ENCODE measurements at places on chromosomes 2 and 18.

GRCh38 chr18:44859751-44860439, 179.2 kb downstream of the SETBP1 start:
- DNase-seq, result no peak

GRCh38 chr2:52404866-52405265, 1362.7 kb upstream of the CHAC2 start:
- DNase-seq, result no peak

DNA sequence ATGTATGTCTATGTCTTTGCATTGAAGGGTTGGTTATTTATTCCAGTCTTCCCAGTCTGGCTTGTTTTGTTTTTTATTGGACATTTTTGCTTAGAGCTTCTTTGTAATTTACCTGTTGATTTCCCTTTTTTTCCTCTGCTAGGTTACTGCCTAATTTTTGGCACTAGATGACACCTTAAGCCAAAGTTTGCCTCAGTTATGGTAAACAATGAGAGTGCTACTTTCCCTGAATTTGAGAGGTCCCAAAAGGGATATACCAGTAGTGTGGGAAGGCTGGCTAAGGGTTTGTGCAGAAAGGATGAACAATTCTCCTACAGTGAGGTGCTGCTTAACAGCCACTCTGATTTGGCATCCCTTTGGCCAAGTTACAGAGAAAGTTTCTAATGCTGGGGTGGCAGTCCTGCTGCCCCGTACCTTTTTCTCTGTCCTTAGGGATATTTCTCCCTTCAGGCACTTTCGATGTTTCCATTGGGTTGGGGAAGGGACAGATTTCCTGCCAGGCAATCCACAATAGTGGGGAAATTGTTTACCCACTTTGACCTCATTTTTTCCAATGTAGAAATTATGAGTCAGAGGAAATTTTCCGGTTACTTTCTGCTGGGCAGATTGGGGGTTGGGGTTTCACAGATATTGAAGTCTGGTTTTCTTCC, 354.9 kb downstream of the PTPRM start:
- DNase-seq, result no peak

DNA sequence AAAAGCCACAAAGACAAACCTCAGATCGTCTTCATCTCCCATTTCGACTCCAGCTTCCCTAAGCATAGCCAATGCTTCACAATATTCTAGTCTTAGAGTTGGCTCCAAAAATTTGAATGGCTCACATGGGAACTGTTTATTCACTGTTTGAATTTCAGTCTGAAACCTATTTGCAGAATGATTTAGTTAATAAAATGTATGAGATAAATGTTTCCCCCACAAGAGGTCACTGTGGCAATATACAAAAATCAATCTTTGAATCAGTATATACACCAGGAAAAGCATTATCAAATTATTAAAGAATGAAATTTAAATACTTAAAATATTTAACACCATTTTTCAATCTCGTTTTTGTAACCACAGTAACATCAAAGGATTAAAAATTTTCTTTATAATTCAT, 40.0 kb upstream of the MCM6 start:
- no peak for DNase-seq

GRCh38 chr18:35050705-35051195, 9.5 kb downstream of the MAPRE2 start:
- no peak for DNase-seq

DNA sequence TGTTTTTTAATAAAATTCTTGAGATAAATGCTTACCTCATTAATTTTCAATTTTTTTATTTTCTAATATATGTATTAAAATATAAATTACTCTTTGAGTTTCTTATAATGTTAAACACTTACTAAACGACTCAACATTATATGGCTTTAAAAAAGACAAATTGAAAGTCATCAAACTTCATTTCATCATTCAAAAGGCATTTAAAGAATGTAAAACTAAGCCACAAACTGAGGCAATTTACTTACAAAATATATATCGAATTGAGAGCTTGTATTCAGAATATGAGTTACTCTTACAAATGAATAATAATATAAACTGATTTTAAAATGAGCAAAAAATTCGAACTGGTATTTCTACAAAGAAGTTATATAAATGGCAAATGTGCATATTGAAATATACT, 1262.2 kb upstream of the PIK3C3 start:
- no peak for DNase-seq

DNA sequence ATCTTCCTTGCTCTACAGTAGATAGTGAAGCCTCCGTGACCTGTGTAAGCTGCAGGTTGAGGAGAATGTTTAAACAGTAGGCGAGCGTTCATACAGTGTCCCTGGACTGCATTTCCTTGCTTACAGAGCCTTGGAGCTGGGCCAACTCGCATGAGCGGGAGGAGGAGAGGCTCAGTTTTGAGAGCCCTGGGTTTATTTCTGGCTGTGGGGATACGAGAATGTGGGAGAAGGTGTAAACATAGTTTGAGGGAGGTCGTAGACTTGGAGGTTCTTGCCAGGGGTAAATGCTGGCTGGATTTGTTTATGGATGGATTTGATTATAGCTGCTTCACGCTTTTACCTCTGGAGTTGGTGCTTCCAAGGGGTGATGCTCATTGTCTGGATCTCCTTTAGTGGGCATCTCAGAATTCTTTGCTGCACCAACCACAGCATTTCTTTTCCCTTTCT, 20.8 kb downstream of the CRIM1 start:
- DNase-seq, result no peak

GRCh38 chr18:37578886-37579513, 13.4 kb upstream of the CELF4 start:
- DNase-seq, result no peak

DNA sequence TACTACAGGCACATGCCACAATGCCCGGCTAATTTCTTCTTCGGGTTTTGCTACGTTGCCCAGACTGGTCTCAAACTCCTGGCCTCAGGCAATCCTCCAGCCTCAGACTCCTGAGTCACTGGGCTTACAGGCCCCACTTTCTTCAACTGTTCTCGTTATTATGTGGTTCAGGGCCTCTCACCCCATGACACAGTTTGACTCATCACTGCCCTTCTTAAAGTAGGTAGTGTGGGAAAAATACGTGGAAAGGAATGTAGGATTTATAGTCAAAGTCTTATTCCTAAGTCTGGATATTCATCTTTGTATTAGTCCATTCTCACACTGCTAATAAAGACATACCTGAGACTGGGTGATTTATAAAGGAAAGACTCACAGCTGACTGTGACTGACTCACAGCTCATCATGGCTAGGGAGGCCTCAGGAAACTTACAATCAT, 19.4 kb downstream of the CENPA start:
- DNase-seq, result no peak

DNA sequence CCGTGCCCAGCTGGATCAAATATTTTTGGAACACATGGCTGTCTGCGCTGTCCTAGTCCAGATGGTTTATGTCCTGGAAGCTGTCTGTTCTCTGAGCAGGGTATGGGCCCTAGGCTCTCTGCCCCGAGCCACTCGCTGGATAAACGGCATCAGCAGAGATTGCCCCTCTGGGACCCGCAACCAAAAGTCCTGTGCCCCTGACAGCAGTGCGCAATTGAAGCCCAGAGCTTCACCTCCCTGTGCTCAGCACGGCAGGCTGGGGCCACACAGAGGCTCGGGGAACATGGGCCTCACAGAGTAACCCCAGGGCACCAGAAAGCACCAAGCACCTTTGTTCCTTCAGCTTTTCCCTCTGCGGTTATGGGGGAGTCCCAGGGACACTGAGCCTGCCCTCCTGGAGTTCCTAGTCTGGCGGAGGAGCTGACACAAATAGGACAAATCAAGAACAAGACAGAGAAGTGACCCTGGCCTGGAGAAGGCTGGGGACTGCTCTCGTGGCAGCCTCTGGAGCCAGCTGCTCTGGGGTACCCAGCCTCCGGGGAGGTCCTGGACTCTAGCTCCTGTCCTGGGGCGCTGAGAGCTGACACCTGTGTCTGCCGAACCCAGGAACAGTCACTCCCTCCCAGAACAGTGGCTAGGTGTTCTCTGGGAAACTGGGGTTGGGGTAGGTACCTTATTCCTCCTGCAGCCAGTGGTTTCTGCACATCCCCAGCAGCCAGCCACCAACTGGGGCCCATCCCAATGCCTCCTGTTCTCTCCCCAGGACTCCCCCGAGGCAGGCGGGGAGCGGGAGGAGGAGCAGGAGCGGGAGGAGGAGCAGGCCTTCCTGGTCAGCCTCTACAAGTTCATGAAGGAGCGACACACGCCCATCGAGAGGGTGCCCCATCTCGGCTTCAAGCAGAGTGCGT, 12.3 kb downstream of the ARID5A start:
- DNase-seq, result peak; percentile 70
